H9 (cell line): ENCODE measurements at places on chromosomes 16 and 17. TPM values are rescaled to one million over a fixed set of nuclear protein-coding genes. Genes with fewer than 3 reads are reported as not detected.

- no peak for DNase-seq
Observed at GRCh38 chr17:48126532-48126850, 18.9 kb downstream of the SNX11 start.

DNA sequence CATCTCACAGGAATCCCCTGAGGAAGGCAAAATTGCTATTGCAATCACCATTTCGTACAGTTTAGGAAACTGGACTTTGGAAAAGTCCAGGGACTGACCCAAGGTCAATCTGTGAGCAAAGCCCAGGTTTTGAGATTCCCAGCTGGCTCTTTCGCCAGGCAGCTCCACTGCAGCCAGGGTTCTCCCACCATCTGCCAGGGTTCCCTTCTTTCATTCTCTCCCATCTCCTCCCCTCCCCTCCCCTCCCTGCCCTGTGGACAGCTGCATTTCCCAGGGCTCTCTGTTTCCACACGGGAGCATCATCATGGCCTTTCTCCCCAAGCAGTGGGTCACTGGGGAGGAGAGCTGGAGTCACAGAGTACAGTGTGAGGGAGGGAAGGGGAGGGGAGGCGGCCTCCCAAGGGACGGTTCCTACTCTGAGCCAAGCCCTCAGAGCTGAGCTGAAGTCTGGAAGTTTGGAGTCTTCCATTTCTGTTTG lies 11.9 kb upstream of the GSDMA start:
- DNase-seq: no peak

- peak; percentile 84 for DNase-seq
Observed at GRCh38 chr17:1055751-1056645, 59.1 kb downstream of the TIMM22 start.

DNA sequence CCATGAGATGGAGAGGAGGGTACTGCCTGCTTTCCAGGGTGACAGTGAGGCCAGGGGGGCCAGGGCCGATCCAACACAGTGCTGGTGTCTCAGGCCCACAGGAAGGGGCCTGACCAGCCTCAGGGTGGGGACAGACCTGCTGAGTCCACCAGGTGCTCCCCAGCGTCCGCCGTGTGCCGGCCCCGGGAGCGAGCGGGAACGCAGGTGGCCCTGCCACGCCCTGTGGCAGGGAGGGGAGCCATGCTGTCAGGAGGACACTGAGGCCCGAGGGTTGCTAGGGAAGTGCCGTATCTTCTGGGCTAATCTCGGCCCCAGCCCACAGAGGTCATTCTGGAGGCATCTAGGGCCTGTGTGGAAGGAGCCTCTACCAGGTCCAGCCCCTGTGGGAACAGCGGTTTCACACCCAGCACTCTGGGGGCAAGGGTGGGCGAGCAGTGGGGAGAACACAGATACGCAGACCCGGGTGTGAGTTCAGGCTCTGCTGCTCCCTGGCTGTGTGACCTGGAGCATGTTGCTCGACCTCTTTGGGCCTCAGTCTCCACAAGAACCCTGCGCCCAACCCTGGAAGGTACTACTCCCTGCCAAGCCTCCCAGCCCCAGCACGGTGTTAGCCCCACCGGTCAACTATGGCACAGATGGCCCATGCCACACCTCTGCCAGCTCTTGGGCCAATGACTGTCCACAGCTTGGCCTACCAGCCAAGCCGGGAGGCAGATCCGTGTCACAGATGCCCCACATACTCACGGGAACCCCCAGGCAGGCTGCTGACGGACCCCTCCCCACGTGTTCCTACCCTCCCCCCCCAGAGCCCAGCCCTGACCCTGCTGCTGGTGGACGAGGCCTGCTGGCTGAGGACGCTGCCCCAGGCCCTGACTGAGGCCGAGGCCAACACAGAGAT lies 43.9 kb upstream of the ZC3H18 start:
- DNase-seq: no peak

GRCh38 chr17:7631398-7632380 lies 1.8 kb downstream of the SHBG start:
- DNase-seq: no peak

GRCh38 chr17:41015454-41015853 lies 6.5 kb upstream of the KRTAP3-1 start:
- no peak for DNase-seq

Gene GPR139
- total RNA-seq: 0.22 TPM in 1 of 2 replicates, not detected in the other

Gene C17orf100
- total RNA-seq: 0.70 and 1.1 TPM in 2 replicates

Gene SDK2
- total RNA-seq: 7.9 and 9.1 TPM in 2 replicates
